Activated T-cell treated with anti-CD3 and anti-CD28 coated beads for 1 hour (primary cell): ENCODE measurements at places on chromosomes 3 and 15.

DNA sequence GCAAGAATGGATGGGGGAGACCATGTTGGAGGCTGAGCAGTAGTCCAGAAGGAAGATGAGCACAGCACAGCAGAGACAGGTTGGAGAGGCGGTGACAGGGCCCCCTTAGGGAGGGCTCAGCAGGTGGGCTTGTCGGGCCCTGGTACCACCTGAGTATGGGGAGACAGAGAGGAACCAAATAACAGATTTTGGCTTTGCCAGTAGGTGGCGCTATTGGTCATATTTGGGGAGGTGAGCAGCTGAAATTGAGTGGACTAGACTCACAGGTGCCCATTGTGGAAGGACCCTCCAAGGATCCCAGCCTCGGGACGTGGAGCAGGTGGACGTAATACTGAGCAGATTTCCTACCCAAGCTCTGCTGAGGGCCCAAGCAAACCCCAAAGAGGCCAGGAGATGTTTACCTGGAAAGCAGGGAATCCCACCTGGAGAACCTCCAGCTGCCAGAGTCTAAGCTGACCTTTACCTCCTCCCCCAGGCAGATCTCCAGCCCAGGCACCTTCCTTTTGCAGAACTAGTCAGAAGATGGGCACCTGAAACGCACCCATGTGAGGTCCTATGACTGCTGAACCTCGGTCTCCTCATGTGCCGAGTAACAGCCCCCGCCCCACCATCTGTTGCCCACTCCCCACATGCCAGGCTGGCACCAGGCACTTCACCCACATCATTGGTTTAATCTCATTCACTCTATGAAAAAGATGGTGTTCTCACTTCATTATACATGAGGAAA is 24.6 kb upstream of the CORO2B start:
- peak; percentile 59 for DNase-seq

- DNase-seq, result no peak
Observed at GRCh38 chr3:142272200-142272891, 47.0 kb upstream of the GK5 start.

DNA sequence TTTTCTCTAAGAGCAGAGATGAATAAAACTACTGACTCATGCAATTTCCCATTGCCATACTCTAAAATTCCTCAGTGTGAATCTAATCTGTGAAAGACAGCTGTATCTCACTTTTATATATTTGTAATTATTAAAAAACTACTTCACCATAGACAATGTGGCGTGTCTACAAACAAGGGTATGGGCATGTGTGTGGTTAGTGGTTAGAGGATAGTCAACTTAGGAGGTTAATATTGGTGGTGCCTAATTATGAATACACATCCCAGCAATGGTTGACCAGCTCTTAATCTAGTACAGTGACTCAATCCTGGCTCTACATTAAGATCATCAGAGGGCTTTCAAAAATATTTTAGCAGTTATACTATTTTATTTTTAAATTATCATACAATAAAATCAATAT is 94.5 kb downstream of the GOLIM4 start:
- DNase-seq, result no peak

GRCh38 chr3:87503900-87504498 is 227.6 kb upstream of the POU1F1 start:
- no peak for DNase-seq

DNA sequence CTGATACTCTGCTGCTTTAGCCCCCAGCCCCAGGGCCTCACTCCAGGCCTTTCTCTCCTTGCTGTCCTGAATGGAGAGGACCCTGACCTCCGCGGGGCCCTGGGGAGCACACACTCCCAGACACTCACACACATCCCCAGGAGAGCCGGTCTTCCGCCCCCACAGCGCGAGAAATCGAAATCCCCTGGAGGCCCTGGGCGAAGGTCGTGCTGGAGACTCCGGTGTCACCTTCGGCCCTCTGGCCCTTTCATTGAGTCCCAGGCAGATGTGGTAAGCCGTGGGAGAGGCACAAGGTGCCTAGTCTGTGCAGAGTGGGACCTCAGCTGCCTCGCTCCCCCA is 848 bp upstream of the GOLGA8B start:
- DNase-seq, result no peak

DNA sequence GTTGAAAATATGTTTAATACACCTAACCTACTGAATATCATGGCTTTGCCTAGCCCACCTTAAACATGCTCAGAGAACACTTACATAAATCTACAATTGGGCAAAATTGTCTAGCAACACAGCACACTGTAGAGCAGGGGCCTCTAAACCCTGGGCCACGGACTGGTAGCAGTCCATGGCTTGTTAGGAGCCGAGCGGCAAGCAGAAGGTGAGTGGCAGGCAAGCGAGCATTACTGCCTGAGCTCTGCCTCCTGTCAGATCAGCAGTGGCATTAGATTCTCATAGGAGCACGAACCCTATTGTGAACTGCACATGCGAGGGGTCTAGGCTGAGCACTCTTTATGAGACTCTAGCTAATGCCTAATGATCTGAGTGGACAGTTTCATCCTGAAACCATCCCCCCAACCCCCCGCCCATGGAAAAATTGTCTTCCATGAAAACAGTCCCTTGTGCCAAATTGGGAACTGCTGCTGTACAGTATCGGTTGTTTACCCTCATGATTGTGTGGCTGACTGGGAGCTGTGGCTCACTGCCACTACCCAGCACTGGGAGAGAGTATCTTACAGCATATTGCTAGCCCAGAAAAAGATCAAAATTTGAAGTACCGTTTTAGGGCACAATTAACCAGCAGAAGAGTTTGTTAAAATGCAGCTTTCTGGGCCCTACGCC is 26.1 kb downstream of the CMSS1 start:
- no peak for DNase-seq

DNA sequence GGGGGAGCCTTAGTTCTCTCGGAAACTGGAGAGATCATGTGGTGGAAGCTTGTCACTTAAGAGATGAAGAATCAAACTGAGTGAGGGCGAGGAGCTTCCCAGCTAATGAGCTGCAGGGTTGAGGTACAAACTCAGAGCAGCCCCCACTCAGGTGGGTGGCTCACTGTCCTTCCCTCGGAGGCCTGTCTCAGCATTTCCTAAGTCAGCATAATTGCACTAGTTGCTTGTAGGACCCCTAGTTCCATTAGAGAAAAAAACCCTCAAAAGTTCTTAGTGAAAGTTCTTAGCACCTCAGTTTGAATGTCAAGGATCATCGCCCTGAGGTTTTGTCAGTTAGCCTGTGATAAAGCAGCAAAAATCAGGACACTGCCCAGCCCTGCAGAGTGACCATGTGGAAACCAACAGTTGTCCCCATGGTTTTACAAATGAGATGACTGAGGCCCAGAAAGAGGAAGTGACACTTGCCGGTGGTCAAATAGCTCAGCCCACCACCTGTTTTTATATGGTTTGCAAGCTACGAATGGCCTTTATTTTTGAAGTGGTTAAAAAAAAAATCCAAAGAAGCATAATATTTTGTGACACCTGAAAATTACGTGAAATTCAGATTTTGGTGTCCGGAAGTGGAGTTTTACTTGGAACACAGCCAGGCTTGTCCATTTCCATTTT is 11.9 kb downstream of the SMAD6 start:
- DNase-seq, result no peak

GRCh38 chr3:42118762-42119361 is 27.7 kb downstream of the TRAK1 start:
- no peak for DNase-seq

DNA sequence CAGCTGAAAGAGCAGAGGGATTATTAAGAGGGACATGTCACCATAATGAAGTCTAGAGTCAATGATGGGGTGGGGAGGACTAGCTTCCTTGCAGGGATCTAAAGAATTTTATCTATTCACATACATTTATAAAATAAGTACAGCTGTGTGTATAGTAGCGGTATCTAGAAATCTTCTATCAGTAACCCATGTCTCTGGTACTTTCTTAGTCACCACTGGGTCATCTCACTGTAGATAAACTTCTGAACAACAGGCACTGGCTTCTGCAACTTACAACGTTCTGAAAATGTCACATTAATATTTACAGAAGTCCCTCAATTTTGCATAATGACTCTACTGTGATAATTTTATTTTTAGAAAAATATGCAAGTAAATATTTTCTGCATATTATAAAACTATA is 401.7 kb downstream of the TBC1D5 start:
- no peak for DNase-seq

DNA sequence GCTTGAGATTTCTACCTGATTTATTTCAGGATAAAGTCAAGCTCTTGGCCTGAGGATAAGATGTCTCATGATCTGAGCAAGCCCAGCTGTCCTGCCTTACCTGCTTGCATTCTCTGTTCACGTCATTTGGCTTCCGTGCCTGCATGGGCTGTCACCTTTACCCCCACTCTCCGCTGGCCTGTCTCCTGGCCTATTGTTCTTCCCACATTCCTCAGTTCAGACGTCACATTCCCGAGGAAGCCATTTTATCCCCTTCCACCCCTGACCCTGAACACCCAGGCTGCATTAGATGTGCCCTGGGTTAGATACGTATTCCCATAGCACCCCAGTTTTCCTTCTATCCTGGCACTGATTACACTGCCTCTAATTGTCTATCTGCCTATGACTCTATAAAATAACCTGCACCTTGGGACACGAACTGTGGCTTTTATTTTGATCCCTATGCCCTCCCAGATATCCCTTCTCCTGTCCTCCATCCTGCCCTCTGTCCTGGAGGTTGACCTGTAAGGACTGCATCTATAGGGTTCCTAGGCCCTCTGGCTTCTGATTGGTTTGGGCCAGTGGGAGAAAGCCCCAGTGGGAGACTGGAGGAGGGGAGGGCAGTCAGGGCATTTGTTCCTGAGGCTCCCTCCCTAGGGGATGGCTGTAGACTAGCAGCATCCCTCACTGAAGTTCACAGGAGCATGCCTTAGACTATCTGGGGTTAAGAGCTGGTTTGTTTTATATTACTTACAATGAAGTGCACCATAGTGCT is 19.2 kb upstream of the UBE2Q2 start:
- DNase-seq, result no peak

GRCh38 chr3:111617912-111618601 is 22.9 kb upstream of the ZBED2 start:
- no peak for DNase-seq

- no peak for DNase-seq
Observed at GRCh38 chr3:62229908-62230307, 143.4 kb downstream of the FEZF2 start.

- no peak for DNase-seq
Observed at GRCh38 chr3:51340989-51341636, 44.0 kb upstream of the MANF start.

DNA sequence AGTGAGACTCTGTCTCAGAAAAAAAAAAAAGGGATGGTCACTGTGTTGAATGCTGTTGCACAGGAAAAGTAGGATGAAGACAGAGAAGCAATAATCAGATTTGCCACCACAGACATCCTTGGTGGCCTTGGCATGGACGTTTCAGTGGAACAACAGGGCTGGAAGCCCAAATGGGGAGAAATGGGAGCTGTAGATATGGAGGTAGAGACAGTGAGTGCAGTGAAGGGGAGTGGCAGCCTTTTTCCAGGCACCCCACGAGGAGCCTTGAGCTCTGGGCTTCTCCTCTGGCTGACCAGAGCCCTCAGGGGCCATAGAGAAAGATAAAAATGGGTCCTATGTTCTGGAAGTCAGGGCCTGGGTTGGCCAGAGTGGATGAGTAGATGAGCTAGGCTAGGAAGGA is 12.3 kb upstream of the DOCK3 start:
- no peak for DNase-seq

DNA sequence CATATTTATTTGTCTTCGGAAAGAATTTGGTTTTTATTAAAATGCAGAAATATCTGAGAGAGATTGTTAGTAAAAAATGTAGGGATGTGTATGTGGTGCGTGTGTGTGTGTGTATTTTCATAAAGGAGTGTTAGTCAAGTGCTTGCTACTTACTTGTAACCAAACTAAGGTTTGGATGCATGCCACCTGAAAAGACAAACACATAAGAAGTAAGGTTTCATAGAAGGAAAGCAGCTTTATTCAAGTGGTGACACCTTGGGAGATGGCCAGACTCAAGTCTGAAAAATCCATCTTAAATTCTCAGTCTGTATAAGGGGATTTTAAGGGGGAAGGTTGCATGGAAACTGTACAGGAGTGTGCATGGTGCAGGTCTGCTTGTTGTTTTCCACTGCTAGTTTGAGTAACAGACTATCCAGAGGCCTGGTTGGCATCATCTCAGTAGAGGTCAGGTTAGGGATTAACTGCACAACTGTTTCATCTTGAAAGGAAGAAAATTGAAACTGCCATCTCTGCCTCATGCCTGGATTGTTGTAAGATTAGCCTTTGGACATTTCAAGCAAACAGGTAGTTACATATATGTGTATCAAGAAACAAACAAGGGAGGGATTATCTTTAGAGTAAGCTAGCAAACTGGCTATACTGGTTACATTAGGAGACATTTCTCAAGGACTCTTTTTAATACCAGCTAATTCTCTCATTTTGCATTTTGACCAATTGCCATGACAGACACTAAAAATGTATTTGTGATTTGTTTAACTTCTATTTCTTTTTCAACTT is 196.7 kb downstream of the EPHA6 start:
- no peak for DNase-seq

GRCh38 chr15:64781299-64781698 is 5.9 kb upstream of the RBPMS2 start:
- DNase-seq, result no peak

GRCh38 chr3:118974356-118975097 is 60.1 kb downstream of the IGSF11 start:
- no peak for DNase-seq

DNA sequence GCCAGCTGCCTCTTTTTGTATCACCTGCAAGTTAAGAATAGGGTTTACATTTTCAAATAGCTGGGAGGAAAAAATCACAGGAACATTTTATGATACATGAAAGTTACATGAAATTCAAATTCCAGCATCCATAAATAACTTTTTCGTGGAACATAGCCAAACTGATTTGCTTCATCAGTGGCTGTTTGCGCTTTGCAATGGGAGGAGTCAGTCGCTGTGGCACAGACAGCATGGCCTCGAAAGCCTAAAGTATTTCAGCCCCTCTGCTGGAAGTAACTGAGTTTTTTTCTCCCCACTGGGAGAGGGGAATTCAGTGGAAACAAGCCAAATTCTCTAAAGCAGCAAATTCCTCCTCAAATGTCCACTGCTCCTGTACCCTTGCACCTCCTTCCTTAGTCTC is 271.9 kb downstream of the SUCLG2 start:
- DNase-seq, result no peak

GRCh38 chr3:117695321-117695720 is 985.7 kb downstream of the TUSC7 start:
- DNase-seq, result no peak

DNA sequence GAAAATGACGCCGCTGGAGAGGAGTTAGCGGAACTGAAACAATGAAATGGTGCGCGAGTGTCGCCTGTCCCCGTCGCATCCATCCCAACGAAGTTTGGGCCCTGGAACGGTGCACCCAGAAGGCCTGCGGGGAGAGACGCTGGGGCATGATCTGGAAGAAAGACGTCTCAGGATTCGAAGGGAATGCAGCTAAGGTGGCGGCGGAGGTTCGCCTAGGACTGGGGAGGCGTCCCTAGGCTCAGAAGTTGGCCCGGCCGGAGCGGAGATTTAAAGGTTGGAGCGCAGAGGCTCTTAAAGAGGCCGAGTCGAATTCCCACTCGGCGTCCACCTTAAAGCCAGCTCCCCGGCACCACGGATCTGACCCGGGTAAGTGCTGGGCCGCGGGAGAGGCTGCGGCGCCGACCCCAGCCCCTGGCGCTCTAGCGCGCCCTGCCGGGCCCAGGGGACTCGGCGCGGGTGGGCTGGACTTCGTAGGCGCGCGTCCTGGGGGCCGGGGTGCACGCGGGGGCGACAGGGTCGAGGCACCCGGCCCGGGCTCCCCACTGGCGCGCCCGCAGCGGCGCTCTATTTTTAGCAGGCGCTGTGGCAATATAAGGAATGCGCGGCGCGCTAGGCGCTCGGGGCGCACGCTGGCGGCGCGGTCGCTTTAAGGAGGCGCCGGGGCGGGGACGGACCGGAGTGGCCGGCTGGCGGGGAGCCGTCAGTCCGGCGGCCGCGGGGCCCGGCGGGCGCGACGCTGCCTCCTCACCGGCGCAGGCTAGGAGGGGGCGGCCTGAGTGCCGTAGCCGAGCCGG is at the start of gene MRAS:
Gene MRAS, plus strand, starts transcription at position 620 of the 794 bp plus-strand sequence. CDS start 24,305 bp downstream, outside the sequence.
- DNase-seq, result no peak
